M059J (cell line): ENCODE measurements at places on chromosomes 3 and 15. TPM values are rescaled to one million over a fixed set of nuclear protein-coding genes. Genes with fewer than 3 reads are reported as not detected.

DNA sequence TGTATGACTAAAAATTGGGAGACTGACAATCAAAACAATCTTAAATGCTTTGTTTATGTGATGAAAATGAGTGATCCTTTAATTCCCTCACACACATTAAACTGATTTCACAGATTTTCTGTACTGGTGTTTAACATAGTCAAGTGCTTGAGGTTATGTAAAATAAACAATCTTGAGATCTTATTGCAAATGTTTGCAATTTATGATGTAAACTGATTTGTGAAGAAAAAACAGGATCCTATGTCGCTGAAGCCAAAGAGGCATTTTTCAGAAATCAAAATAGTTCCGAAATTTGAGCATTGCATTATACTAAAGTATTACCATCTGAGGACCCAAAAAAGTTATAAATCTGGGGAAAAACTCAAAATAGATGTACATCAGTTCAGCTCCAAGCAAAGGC, 12.7 kb downstream of the SHOX2 start:
- peak; percentile 37 for DNase-seq

DNA sequence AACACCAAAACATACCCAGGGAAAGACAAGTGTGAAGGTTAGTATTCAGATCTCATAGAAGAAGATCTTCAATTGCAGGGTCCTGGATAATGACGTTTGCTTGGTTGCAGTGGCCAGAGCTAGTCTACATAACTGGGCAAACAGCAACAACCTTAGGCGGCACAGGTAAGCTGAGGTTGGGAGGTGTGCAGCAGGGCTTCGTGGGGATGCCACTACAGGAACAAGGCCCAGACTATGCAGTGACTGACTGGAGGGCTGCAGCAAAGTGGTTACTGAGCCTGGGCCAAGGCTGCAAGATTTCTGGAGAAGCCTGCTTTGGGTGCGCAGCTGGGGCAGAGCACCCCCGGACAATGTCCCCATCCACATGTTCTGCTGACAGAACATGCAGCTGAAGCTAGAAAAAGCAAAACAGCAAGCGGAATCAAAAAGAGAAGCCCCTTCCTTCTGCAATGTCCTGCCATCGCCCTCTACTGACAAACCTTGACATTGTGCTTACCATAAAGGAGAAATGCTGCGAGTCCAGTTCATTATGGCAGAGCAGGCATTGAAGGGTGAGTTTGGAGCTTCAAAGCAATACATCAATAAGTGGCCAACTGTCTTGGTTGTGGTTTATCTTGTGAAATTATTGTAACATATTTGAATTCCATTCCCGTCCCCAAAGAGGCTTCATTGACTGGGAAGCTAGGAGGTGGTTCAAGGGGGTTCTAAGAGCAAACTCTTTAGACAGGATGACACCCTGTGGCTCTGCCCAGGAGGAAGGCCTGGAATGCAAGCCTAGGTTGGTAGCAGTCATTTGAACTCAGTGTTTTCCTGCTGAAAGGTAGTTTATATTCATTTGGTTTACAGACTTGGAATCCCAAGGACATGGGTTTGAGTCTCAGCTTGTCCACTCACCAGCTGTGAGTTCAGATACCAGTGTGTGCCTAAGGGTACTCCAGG, 217.0 kb downstream of the PDCD6IP start:
- DNase-seq, result no peak

GRCh38 chr3:19934098-19934566, at the start of gene EFHB:
Gene EFHB (minus strand): TSS chr3:19934217. CDS start chr3:19934018, 199 bp downstream.
- peak; percentile 60 for DNase-seq

The C3orf20 gene
- total RNA-seq, result not detected in 2 replicates

- DNase-seq, result no peak
Measured at GRCh38 chr15:78968114-78968513, 23.3 kb upstream of the CTSH start.
